ENCODE measurements at places on chromosomes 1 and 21. TPM values are rescaled to one million over a fixed set of nuclear protein-coding genes. Genes with fewer than 3 reads are reported as not detected.

- no peak for DNase-seq
Observed at GRCh38 chr1:59029411-59030167, 245.7 kb upstream of the JUN start.

- no peak for DNase-seq
Observed at GRCh38 chr1:16474166-16474800, 33.8 kb downstream of the NECAP2 start.

- no peak for DNase-seq
Observed at GRCh38 chr1:200182701-200183100, 155.2 kb downstream of the NR5A2 start.

- DNase-seq, result no peak
Observed at GRCh38 chr1:53340660-53341520, 13.0 kb upstream of the LRP8 start.

DNA sequence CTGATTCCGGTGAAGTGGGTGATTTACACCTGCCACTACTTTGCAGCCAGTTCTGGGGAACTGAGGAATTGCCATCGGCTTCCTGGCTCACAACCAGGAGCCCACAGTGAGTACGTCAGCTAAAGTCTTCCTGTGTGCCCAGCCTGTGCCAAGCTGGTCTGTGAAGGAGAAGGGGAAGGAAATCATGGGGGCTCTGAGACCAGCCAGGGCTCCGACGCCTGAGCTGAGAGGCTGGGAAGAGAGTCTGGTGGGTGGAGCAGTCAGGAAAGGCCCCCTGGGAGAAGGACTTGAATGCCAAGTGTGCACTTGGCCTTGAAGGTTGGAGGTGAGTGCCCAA lies 1.2 kb downstream of the LURAP1 start:
- DNase-seq, result no peak

DNA sequence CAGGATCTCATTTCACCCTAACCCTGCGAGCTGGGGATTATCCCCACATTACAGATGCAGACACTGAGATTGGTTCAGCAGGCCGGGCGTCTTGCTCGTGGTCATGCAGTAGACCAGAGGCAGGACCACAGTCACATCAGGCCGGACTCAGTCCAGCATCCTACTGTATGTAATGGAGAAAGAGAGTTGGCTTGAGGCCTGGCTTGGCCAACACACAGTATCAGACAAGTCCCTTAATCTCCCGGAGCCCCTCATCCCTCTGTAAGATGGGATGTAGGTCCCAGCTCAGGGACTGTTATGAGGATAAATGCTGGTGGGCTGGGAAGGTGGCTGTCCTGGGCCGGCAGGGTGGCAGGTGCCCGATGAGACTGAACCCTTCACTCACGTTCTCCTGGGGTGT lies 66.1 kb upstream of the ACTL8 start:
- DNase-seq, result no peak

DNA sequence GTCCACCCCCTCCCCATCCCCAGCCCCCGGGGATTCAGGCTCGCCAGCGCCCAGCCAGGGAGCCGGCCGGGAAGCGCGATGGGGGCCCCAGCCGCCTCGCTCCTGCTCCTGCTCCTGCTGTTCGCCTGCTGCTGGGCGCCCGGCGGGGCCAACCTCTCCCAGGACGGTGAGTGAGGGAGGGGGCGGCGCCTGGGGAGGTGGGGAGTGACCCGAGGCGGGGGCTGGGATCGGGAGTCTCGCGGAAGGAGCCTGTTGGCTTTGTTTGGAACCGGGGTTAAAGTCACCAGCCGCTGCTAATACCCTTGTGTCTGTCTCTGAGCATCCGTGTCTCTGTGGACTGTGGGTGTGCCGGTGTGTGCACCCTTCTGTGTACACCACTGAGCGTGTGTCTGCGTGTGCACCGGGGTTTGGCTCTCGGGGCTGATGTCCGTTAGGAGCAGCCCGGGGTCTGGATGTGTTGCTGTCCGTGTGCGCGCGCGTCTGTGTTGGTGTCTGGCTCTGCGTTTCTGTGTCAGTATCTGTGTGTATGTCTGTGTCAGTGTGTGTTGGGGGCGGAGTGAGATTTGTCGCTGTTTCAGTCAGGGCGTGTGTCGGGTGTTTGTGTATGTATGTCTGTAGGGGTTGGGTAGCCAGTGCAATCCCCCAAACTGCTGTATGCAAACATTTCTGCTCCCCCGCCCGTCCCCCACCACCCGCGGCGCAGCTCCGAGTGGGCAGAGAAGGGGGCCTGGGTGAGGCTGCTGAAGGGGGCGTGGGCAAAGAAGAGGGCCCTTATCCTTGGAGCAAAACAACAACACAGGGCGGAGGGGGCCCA lies 480 bp downstream of the CADM3 start:
- DNase-seq, result no peak

DNA sequence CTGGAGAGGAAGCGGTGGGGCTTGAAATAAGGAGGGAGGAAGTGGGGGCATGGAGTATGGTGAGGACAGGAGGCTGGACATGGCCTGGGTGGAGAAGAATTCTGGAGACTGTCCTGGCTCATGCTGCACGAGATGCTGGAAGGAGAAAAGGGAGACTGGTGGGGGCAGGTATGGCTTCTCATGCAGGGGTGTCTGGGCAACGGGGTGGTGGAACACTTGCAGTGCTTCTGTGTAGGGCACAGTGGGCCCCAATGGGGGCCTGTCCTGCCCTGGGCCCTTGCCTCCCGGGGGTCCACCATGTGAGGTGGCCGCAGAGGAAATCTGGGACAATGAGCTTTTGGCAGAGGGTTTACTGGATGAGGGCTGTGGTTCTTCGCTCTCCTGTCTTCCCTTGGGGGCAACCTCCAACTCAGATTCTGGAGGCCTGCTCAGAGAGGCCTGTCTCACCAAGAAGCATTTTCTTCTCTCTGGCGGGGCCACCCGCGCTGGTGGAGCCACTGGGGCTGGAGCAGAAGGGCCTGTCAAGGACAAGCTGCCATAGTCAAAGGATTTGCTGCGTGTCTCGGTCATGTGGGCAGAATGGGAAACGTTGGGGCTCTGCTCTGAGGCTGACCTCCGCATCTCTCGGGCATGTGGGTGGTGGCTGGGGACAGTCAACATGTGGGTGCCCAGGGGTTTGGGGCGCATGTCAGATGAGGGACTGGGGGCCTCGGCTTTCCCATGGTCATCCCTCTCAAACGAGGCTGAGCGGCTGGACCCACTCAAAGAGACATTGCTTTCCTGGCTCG lies 96.9 kb upstream of the EDN2 start:
- no peak for DNase-seq

DNA sequence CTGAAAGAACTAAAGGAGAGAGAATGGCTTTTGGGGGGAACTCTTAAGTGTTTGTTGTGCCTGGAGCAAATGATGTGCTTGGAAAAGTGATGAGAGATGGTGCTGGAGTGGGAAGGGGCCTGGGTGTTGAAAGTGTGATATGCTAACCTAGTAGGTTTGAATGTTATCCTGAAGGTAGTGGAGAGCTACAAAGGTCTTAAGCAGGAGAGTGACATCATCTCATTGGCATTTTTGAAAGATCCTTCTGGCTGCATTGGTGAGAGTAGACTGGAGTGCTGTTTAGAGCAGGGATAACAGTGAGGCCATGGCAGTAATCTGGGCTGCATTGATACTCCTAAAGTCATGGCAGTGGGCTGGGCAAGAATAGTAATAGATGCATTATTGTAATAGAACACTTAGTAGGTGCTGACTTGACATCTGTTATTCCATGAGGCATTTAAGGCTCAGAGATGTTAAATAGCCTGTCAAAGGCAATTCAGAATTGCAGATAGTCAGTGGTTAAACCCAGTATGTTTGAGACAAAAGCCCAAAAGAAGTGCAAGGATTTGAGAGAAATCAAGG lies 44.5 kb downstream of the MDM4 start:
- no peak for DNase-seq

DNA sequence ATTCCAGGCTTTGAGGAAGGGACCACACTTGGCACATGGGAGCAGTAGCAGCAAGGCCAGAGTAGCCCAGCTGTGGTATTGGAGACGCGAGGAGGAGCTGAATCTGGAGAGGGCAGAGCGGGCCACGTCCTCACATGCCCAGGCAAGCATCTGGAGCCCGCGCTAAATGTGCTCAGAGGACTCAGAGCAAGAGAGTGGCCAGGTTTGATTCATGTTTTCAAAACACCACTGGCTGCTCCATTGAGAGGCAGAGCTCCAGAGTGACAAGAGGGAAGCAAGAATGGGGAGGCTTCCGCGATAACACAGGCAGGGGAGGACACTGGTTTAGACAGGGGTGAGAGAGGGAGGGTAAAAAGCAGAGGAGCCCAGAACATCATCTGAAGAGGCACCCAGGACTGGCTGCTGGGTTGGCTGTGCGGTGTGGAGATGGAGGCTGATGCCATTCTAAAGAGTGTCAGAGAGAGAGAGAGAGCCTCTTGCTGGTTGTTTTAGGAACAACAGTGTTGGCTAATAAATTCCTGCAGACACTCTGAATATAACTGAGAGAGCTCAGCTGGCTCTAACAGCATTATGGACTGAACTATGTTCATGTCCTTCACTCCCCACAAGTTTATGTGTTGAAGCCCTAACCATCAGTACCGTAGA lies 32.3 kb downstream of the RCAN1 start:
- DNase-seq, result peak; percentile 34

DNA sequence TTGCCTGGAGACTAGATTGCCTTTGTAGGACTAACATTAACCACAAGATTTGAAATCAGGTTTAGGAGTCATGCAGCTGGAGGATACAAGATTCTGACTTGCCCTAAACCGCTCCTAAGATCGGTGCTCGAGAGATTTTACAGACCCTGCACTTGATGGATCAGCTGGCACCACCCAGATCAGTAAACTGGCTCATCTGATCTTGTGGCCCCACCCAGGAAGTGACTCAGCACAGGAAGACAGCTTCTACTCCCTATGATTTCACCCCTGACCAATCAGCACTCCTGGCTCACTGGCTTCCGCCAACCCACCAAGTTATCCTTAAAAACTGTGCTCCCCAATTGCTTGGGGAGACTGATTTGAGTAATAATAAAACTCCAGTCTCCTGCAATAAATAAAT lies 876 bp upstream of the CATSPERE start:
- DNase-seq, result no peak

- no peak for DNase-seq
Observed at GRCh38 chr1:44632598-44632997, 41.7 kb downstream of the TMEM53 start.

DNA sequence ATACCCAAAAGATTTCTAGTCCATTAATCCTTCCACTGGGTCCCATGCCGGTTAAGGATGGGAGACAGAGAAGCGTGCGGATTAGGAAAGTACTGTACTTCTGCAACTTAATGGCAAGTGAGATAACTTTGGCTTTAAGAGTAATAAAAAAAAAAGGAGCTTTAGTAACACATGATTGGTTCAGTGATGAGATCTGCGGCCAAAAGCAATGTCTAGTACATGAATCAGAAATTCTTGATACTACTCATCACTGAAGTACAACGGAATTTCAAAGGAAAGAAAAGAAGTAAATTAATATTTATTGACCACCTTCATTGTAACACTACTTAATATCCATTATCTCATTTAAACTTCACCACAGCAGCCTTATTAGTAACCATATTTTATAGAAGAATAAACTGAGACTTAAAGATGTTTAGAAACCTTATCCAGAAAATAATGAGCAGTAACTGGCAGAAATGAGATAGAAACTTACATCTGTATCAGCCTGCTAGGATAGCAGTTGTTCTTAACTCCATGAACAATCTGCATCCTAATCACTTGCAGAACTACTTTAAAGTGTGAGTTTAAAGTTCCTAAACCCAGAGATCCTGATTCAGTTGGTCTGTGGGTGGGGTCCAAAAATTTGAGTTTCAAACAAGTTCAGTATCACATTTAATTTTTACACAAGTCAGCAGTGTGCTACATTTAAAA lies 14.1 kb upstream of the NUF2 start:
- no peak for DNase-seq

GRCh38 chr1:17276568-17276967 lies 27.7 kb downstream of the PADI3 start:
- DNase-seq, result peak; percentile 62

- no peak for DNase-seq
Observed at GRCh38 chr1:230288641-230289349, 137.3 kb downstream of the PGBD5 start.

GRCh38 chr1:97895278-97895677 lies 25.6 kb downstream of the DPYD start:
- no peak for DNase-seq

DNA sequence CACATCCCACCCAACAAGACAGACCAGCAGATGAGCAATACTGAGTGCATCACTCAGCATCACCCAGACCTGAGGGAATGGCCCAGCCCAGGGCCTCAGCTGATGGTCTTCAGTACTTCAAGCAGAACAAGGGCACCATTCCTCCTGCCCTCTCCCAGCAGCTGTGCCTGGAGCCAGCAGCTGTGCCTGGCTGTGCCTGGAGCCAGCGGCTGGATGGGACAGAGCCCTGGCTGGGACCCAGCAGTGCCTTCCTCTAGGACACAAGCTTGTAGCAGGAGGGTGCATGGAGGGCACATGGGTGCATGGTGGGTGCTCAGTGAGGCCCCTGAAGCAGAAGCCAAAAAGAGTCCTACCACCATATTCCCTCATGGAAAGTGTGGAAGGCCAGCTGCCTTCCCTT lies 583.8 kb downstream of the NPHP4 start:
- DNase-seq, result no peak

GRCh38 chr1:26221094-26221493 lies 12.9 kb upstream of the CEP85 start:
- DNase-seq, result no peak

DNA sequence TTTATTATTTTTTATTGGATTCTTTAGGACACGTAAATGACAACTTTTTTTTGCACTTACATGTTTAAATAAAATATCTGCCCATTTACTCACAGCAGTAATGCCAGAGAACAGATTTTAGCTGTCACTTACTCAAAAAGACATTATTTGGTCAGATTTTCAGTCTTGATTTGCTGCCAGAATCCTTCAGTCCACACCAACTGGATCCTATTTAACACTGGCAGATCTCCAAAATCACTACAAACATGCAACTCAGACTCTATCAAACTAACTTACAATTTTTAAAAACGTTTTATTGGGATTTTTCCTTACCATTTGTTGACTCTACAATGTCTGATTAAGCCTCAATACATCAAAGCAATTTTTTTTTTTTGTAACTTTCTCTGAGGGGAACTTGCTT lies 11.1 kb downstream of the ATP6V1G3 start:
- DNase-seq, result no peak

DNA sequence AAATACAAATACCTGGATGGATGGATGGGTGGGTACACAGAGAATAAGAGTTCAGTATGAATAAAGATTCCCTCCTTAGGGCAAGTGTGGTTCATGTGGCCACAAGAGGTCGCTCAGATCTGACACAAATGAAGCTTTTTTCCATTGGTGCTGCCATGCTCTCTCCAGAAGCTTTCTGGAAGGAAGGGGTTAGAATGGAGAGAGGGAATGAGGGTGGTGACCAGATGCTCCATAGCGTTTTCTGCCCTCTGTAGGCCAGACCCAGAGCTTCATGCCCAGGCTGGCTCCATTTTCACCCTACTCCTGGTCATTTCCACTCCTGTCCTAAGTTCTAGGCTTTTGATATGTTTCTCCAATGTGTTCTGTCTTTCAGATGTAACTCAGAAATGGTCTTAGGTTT lies 3.3 kb upstream of the FCRL6 start:
- peak; percentile 71 for DNase-seq

The DISP1 gene
- 2.9 TPM for total RNA-seq

The TFF2 gene
- not detected for total RNA-seq

The SMIM1 gene
- total RNA-seq, result 4.2 TPM

The MXRA8 gene
- total RNA-seq, result not detected

The RGS13 gene
- not detected for total RNA-seq

The FMN2 gene
- total RNA-seq, result not detected

The OR2L8 gene
- total RNA-seq, result not detected

The OXCT2 gene
- total RNA-seq, result 1.3 TPM

The MATN1 gene
- not detected for total RNA-seq

The TAS1R1 gene
- not detected for total RNA-seq

The STUM gene
- not detected for total RNA-seq

The OR6N2 gene
- total RNA-seq, result not detected
